ENCODE measurements at places on chromosomes 1 and 21.

GRCh38 chr21:42757422-42757821 lies 104.0 kb downstream of the PDE9A start:
- DNase-seq: no peak

DNA sequence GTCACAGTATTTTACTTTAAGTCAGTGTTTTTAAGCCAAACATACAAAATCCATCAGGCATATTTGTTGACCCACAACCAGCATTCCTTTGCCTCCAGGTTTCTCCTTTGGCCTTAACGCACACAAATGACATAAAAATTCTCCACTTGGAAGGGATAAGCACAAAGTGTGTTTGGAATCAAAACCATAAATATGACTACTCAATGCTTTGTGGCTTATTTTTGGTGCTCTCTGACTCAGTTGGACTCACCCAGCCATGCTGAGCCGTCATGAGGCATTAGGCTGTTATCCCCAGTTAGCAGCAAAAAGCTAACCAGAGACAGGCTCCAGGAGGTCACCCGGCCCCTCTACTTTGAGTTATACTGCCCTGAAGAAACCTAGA lies 948 bp downstream of the PRUNE1 start:
- DNase-seq: no peak

DNA sequence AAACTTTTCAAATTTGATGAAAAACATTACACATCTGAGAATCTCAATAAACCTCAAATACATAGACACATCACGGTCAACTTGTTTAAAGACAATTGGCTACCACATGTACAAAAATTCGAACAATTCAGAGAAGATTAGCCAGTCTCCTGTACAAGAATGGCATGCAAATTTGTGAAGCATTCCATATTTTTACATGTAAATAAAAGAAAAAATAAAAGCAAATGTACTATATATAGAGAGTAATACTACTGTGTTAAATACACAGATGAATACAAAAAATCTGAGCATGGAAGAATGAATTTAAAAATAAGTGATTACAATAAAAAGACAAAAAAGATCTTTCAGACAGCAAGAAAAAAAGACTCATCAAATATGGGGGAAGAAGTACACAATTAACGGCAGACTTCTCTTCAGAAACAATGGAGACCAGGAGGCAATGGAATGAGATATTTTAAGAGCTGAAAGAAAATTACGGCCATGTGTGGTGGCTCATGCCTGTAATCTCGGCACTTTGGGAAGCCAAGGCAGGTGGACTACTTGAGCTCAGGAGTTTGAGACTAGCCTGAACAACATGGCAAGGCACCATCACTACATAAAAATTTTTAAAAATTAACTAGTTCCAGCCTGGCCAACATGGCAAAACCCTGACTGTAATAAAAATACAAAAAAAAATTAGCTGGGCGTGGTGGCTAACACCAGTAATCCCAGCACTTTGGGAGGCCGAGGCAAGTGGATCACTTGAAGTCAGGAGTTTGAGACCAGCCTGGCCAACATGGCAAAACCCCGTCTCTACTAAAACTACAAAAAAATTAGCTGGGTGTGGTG lies 23.2 kb downstream of the HAX1 start:
- DNase-seq: no peak

GRCh38 chr1:210250998-210251679 lies 18.5 kb downstream of the SERTAD4 start:
- DNase-seq: peak; percentile 80

GRCh38 chr1:62448221-62448933 lies 11.5 kb downstream of the USP1 start:
- DNase-seq: no peak

DNA sequence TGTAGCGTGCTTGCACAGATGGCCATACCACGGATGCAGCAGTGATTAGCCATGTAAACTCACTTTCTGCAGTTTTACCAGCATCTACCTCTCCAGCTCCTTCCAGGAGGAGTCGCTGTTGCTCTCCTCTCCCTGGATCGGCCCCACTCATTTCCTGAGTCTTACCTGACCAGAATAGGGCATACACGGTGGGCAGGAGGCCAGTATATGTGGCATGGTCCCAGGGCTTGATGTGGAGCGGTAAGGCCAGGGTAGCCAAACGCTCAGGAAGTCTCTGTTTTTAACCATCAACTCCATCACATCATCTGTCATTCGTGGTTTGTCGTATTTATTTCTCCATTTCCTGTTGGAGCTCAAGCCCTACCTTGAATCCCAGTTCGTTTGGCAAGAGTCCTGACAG lies 163.4 kb upstream of the USP24 start:
- DNase-seq: no peak

DNA sequence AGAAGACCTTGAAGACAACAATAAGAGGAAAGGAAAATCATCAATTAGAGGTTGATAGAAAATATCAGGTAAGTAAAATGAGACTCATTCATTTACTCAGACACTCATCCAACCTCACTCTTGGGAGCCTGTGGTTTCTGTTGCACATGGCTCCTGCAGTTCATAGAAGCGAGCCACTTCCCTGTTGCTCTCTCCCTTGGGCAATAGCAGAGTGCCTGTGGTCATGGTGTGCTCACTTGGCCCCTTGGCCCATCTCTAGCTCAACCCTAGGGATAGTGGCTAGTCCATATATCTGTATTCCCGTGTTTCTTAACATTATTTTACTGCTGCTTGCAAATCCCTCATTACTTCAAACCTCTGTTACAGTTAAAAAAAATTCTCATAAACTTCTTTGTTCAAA lies 368.6 kb downstream of the PTPRC start:
- no peak for DNase-seq

DNA sequence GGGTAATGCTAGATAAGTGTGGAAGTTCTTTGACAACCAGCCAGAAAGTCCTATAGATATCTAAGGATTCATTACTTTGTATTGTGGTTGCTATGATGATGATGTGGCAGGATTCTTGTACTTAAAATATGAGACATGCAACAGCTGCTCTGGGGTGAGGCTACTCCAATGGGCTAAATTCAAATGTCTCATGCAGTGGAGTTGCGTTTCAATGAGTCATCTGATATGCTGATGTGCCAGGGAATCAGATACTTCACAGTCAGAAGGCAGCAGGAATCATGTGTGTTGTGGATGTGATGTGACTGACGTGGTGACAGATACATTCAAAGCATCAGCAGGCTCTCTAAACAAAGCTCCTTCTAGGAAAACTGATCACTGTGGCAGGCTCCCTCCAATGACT lies 66.5 kb downstream of the TSEN15 start:
- DNase-seq: peak; percentile 47

- DNase-seq: peak; percentile 64
Observed at GRCh38 chr21:43193651-43194302, 25.0 kb downstream of the CRYAA start.

GRCh38 chr1:79705218-79705617 lies 698.7 kb upstream of the ADGRL4 start:
- DNase-seq: no peak

DNA sequence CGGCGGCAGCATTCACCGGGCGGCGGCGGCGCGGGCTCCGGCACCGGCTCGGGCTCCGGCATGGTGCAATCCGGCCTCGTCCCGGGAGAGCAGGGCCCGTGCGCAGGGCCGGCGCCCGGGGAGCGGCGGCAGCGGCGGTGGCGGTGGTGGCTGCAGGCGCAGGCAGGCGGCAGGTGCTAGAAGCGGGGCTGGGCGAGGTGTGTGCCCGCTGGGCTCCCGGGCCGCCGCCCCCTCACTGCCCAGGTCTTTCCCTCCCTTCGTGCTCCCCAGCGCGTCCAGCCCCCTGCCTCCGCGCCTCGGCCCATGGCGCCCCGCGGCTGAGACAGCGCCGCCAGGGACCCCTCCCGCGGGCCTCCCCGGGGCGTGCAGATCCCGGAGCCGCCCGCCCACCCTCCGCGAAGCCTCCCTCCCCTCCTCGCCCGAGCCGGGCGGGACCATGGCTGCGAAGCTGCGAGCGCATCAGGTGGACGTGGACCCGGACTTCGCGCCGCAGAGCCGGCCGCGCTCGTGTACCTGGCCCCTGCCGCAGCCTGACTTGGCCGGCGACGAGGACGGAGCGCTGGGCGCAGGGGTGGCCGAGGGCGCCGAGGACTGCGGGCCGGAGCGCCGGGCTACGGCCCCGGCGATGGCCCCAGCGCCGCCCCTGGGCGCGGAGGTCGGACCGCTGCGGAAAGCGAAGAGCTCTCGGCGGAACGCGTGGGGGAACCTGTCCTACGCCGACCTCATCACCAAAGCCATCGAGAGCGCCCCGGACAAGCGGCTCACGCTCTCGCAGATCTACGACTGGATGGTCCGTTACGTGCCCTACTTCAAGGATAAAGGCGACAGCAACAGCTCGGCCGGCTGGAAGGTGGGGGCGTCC lies 492 bp downstream of the FOXO6 start:
- no peak for DNase-seq

- DNase-seq: peak; percentile 100
Observed at GRCh38 chr1:85607126-85607920, 26.8 kb downstream of the CCN1 start.

GRCh38 chr1:31433396-31433930 lies 20.4 kb downstream of the SERINC2 start:
- DNase-seq: no peak

DNA sequence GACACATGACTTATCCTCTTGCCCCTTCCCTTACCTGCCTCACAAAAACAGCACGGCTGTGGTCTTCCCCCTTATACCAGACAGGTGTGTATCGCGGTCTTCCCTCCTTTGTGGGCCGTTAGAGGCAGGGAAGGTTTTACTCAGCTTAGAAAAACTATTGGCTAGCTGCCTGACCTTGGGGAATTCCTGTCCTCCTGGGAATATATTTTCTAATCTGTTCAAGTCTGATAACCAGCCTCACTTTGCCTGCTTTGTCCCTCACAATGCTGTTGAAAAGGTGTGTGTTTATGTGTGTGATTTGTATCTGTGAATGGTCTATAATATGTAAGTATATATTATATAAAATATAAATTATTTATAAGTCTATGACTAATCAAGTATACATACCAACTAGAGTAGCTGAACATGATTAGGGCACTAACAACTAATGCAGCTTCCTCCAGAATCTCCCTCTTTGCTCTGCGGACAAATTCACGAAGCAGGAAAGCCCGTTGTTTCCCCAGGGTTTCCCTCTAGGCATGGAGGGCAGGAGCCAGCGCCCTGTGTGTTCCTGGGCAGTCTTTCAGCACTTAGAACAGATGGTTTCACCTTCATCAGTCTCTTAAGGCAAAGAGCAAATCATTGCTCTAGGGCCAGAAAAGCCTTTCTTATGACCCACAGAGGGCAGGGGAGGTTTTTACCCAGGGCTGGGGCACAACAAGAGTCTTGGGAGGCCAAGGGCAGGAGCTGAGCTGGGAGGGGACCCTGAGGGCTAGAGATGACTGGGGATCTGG lies 25.6 kb downstream of the SLC26A9 start:
- no peak for DNase-seq

GRCh38 chr1:225427235-225428067 lies at the start of gene LBR:
Gene LBR, minus strand, starts transcription at chr1:225428038. Its CDS starts 3,963 bp downstream, at chr1:225424075.
- peak; percentile 21 for DNase-seq

DNA sequence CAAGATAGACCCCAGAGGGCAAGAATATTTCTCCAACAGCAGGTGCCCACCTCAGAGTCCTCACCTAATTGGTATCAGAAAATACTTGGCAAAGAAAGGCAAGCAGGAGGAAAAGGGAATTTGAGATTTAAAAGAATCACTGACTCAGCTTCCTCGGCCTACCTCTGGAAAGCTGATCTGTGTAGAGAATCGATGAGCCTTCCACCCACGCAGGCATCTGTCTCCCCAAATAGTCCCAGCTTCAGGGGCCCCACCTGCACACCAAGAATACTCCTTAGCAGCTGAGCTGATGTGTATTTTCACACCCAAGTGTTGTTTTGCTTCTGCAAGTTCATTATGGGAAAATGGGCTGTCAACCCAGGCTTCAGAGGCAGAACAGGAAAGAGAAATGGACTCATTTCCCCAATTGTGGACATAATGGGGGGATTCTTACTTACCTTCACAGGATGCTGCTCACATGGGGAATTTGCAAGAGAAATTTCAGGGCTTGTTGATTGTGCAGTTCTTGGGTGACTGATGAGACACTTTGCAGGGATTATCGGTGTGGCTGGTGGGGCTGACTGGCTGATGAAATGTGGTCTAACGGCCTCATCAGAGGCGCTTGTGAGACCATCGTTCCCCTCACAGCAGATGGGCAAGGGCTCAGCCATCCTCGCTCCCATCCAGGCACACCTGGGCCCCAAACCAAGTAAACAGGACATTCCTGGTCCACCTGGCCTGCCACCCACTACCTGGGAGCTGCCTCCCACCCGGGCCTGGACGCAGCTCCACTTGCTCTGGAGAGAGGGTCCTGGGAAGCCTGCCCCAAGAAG lies 436.3 kb downstream of the PTPRU start:
- DNase-seq: no peak

DNA sequence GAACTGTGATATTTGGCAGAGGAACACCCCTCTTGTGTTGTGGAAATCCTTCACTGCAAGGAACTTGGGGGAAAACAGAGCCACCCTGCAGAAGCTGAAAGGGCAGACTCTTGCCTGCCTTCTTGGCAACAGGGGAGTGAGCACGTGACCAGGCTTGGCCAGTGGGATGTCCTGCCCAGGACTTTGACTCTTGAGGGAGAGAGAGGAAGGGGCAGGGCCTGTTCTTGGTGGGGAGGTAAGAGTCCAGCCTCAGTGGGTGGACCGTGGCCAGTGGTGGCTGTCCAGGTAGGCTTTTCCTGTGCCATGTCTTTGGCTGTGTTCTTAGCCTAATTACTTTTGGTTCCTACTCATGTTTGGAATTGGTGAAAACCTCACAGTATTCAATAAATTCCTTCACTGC lies 8.6 kb upstream of the AK2 start:
- no peak for DNase-seq

DNA sequence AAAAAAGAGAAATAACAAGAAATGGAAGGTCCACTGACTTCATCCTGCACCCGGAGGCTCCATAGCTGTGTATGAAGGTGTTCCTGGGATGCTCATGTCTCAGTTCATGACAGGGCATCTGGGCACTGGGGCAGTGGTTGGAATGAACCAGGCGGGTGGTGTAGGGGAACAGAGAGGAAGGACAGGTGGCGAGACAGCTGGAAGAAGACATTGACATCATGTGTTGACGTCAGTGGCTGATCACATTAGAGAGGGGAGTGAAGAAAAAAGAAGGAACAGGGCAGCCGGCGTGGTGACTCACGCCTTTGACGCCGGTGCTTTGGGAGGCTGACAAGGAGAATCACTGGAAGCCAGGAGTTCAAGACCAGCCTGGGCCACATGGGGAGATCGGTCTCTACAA lies 50.1 kb downstream of the HUNK start:
- DNase-seq: no peak

DNA sequence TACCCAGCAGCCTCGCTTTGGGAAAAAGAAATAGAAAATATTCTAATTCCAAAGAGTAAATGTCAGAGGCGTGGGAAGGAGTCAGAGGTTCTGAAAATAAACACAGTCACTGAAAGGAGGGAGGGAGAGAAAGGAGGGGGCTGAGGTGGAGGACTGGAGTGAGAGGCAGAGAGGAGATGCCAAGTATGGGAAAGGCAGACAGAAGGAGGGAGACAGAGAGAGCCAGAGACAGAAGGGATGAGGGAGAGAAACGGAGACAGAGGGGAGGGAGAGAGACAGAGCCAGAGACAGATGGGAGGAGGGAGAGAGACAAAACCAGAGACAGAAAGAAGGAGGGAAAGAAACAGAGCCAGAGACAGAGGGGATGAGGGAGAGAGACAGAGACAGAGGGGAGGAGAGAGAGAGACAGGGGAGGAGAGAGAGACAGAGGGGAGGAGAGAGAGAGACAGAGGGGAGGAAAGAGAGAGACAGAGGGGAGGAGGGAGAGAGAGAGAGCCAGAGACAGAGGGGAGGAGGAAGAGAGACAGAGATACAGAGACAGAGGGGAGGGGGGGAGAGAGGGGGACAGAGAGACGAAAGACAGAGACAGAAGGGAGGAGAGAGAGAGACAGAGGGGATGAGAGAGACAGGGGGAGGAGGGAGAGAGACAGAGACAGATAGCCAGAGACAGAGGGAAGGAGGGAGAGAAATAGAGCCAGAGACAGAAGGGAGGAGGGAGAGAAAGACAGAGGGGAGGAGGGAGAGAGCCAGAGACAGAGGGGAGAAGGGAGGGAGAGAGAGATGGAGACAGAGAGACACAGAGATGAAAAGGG lies 525.5 kb downstream of the MATN1 start:
- no peak for DNase-seq
